ENCODE measurements at places on chromosomes 12 and 14.

DNA sequence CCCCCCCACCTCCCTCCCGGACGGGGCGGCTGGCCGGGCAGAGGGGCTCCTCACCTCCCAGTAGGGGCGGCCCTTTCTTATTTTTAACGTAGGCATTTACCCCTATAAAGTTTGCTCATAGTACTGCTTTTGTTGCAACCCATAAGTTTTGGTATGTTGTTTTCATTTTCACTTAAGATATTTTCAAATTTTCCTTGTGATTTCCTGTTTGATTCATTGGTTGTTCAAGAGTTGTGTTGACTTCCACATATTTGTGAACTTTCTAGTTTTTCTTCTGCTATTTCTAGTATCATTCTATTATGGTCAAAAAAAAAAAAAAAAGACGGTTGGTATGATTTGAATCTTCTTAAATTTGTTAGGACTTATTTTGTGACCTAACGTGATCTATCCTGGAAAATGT lies 6.5 kb downstream of the NOXRED1 start:
- no peak for DNase-seq

- DNase-seq: no peak
Measured at GRCh38 chr14:37466623-37467088, 128.4 kb downstream of the FOXA1 start.

- DNase-seq: no peak
Measured at GRCh38 chr14:71651228-71651627, 281.0 kb upstream of the RGS6 start.

GRCh38 chr12:123046431-123046830 lies 66.0 kb downstream of the ARL6IP4 start:
- DNase-seq: no peak

- DNase-seq: no peak
Measured at GRCh38 chr14:100062590-100062989, 2.6 kb upstream of the EVL start.

- DNase-seq: no peak
Measured at GRCh38 chr12:23169012-23169695, 544.2 kb downstream of the ETNK1 start.

DNA sequence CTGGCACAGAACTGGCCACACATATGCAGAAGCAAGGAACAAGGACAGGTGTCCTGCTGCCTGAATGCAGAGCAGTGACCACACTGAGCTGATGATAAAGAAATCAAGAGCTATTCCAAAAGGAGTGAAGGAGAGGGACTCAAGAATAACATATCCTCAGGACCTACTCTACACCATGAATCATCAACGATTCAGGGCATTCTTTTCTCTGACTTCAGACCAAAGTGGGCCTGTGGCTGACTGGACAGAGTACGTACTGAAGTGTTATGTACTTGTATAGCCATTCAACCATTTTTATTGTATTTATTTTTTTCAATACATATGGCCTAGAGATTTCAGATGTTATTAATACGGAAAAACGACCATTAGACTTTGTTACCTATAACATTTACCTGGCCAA lies 177.5 kb upstream of the TMTC1 start:
- no peak for DNase-seq

GRCh38 chr12:124720004-124720680 lies 143.5 kb downstream of the SCARB1 start:
- no peak for DNase-seq

GRCh38 chr12:4118017-4118510 lies 155.5 kb upstream of the CCND2 start:
- DNase-seq: no peak

DNA sequence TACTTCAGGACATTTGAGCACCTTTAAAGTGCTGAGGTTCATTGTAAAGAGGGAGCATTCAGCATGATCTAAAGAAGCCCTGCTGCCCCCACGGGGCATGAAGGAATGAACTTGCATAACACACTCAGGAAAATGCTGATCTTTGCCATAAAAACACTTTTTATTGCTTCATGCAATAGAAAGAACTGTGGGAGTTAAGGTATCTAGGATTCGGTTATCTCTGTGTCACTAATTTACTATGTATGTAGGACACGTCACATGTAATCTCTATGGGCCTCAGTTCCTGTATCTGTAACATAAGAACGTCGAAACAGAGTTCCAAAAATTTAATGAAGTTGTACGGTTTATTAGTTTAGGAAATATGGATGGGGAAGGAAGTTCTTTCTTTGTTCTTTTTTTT lies 33.0 kb downstream of the BTBD7 start:
- DNase-seq: no peak

DNA sequence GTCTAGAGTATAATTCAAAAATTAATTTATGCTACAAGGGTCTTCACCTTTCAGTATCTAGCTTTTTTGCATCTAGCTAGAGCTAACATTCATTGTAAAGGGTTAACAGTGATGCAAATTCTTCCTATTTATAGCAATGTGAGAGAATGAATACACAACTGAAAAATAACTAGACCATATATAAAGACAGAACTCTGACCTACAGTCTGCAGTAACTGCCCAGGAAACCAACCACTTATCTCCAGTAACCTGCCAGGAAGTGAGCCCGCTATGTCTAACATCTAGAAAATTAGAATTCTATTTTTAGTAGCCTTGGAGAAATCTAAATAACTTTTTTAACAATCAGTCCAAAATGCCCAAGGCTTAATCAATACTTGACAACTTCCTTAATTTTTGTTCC lies 1021.9 kb downstream of the LRFN5 start:
- DNase-seq: no peak

DNA sequence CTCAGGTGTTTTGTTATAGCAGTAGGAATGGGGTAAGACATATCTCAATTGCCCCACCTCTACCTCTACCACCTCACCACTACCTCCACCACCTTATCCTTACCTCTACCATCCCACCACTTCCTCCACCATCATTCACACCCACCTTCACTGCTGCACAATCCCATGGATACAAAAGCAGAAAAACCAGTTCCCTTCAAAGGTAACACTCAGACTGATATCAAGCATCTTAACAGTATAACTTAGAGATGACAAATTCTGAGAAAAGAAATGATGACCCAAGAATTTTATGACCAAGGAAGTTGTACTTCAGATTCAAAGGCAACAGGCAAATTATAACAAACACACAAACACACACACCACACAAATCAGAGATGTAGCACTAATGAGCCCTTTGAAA lies 189.4 kb downstream of the NUAK1 start:
- DNase-seq: no peak

DNA sequence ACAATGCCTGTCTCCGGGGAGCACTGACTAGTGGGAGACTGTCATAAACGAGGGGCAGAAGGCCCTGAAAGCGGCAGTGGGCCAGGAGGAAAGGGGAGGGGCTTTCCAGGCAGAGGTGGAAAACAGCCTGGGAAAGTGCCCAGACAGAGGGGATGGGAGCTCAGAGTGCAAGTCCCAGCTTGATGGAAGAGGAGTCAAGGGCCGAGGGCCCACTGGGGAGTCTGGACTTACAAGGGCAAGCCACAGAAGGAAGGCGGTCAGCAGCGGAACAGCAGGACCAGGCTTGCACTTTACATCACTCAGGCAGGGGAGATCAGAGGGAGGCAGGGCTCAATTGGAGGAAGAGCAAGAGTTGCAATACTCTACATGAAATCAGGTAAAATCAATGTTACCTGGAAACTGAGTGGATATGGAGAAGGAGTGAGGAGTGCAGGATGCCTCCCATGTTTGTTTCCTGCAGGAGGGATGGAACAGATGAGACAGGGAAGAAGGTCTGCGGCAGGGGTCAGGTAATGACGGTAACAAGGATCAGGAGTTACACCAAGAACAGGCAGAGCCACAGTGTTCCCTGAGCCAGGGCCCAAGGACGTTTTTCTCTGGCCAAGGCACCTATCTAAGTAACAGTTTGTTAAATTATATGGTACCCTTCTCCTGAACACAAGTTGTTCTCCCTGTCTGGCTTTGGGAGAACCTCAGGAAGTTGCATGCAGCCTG lies 23.8 kb downstream of the PXN start:
- no peak for DNase-seq

- DNase-seq: no peak
Measured at GRCh38 chr14:44963775-44964380, 1.9 kb downstream of the TOGARAM1 start.

GRCh38 chr12:53949631-53950436 lies 4.9 kb upstream of the HOXC12 start:
- DNase-seq: no peak

- no peak for DNase-seq
Measured at GRCh38 chr12:53289891-53290290, 5.5 kb upstream of the PFDN5 start.

DNA sequence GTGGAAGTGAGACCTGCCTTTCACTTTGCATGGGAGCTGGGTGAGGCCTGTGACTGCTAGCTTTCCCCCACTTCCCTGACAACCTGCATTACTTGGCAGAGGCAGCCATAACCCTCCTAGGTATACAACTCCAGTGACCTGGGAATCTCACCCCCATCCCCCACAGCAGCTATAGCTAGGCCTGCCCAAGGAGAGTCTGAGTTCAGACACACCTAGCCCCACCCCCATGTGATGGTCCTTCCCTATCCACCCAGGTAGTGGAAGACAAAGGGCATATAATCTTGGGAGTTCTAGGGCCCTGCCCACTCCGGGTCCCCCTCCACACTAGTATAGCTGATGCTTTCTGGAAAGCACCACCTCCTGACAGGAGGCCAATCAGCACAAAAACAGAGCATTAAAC lies 6.3 kb upstream of the STRAP start:
- DNase-seq: no peak

- DNase-seq: no peak
Measured at GRCh38 chr14:84129007-84129406, 1400.9 kb upstream of the FLRT2 start.

- no peak for DNase-seq
Measured at GRCh38 chr14:63174760-63175191, 29.5 kb upstream of the RHOJ start.

DNA sequence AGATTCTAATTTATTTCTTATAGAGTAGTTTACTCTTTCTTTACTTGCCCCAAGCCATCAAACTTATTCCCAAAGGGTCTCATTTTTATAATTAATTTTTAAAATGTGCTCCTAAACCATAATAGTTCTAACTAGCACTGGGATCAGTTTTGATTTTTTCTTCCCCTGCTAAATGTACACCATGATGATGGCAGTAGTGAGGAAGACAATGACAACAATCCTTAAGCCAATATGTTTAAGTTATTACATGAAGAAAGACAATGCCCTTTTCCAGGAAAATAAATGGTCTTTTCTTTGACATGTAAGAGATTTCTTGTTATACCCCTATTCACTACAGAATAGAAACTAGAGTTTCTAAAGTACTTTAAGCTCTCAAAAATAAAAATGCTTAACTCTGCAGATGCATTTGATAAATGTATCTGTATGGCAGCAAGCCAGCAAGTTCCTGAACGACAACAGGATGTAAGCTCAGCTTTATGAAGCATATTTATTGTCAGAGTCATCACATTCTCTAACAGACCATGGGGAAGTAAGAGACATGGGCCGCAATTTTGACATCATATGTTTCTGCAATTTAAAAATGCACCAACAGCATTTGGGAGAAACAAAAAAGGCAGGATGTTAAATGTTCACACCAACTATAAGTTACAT lies 36.0 kb upstream of the SNX6 start:
- no peak for DNase-seq

DNA sequence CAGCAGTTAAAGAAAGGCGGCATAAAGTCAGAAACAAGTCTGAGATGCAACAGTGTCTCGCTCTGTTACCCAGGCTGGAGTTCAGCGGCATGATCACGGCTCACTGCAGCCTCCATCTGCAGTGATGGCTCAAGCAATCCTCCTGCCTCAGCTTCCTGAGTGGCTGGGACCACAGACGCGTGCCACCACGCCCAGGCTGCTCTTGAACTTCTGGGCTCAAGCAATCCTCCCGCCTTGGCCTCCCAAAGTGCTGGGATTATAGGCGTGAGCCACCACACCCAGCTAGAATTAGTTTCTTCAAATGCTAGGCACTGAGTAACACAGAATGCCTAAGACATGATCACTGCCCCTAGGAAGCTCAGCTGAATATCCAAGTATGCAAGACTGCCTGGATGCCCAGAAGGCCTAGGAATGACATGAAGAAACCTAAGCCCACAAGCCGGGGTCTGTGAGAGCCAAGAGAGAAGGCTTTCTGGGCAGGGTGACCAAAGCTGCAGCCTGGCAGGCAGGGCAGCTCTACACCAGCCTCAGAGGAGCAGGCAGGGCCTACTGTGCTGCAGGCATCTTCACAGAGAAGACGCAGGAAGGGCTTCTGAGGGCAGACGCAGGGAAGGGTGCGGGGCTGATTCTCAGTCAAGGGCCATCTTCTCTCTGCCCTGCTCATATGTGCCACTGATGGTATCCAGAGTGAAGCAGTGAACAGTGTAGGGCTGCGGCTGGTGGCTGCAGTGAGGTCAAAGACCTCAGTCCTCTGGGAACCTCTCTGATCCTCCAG lies 4.3 kb upstream of the PPP2R5C start:
- no peak for DNase-seq

DNA sequence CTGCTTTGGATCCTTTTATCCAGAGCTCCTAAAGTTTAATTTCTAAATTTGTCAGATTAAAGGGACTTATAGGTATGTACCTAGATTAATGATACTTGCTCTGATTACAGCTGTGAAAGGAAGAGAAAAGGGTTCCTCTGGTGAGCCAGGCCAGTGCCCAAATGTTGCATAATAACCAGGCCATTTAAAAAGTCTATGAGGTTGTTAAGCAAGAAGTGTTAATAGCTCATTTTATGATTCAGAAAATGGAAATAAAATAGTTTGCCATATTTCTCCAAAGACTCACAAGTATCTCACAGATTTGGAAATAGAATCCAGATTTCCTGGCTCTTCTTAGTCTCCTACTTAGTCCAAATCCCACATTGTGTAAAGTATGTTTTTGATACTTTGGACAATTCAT lies 67.6 kb downstream of the SLC38A6 start:
- DNase-seq: no peak

DNA sequence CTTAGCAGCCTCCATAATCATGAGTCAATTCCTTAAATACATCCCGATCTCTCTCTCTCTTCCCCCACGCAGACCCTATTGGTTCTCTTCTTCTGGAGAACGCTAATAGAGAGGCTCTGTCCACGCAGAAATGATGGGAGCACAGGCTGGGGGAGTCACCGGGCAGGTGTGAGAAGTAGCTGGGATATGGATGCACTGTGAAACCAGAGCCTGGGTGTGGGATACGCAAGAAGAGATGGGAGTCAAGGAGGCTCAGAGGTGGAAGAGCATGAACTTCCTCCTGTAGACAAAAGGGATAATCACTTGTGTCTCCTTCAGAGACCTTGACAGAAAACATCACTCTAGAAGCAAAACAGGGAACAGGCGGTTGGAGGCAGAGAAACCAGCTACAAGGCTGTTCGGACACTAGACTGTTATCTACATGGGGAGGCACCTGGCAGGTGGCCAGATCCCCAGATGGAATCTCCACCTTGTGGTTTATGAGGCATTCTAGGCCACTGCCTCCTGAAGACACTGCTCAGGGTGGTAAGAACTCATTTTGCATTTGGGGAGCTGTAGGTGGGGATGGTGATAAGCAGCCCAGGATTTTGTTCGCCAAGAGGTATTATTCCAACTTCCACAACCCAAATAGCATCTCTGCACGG lies 7.2 kb upstream of the SELPLG start:
- no peak for DNase-seq

DNA sequence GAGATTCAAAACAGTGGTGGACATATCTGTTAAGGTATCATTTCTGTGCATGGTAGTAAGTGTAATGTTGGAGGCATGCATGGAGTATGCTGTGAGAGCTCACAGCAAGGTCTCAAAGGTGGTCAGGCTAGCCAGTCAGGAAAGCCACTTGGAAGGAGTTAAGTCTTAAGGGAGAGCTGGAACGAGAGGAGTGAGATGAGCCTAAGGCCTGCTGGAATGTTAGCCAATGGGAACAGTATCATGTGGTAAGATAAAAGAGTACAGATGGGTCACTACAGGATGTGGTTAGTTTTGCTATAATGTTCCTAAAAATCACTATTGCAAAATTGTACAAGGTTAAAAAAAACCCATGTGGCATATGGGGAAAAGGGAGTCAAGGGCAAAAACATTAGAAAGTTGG lies 311.7 kb upstream of the E2F7 start:
- no peak for DNase-seq
